CD4-positive, alpha-beta T cell treated with Interleukin-12 subunit alpha and Interleukin-12 subunit beta, for 1 hour (primary cell): ENCODE measurements at places on chromosomes 2 and 18.

DNA sequence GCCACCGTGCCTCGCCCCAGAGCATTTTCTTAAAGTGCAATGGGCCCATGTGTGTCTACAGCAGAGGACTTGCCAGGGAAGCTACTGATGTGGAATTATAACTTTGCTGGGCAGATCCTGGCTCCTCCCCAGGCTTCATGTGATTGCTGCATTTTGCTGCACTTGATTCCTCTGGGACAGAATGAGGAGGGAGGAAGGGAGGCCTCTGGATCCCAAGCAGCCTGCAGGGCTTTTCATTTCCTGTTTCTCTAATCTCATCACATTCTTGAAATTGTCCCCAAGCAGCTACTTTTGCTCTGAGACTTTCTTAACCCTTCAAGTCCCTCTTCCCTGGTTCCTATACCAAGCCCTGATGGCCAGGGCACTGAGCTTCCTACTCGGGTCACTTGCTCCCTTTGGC is 134.4 kb upstream of the SEC11C start:
- DNase-seq: no peak

DNA sequence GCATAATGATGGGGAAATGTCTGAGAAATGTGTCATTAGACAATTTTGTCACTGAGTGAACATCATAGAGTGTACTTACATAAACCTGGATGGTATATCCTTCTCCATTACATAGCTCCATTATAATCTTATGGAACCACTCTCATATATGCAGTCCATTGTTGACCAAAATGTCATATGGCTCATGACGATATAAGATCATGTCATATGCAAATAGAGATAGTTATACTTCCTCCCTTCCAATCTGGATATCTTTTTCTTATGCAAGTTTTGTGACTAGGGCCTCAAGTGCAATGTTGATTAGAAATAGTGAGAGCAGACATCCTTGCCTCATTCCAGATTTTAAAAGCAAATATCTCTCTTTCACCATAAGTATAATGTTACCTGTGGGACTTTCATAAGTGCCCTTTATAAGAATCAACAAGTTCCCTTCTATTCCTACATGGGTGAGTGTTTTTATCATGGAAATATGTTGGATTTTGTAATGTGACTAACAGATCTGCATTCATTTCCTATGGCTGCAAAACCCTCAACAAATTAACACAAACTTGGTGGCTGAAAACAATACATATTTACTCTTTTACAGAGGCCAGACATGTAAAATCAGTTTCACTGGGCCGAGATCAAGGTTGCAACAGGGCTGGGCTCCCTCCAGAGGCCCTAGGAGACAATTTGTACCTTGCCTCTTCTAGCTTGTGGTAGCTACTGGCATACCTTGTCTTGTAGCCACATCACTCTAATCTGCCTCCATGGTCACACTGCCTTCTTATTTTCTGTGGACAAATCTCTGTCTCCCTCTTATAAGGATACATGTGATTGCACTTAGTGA is 21.6 kb upstream of the SULT1C4 start:
- no peak for DNase-seq

DNA sequence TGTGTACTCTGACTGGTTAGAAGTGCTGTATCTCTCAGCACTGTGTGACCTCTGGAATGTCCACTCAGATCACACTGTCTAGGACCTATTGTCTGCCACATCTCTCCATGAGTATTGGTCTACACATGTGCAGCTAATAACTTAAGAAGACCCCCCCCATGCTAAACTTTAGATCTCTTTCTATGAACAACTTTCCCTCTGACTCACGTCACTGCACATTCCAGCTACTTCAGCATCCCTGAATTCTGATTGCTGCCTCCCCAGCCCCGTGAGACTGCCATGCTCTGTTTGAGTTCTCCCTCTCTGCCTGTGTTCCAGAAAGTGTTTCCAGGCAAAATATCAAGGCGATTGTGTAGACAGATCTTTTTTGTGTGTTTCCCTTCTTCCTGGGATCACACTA is 41.8 kb downstream of the RAPGEF4 start:
- no peak for DNase-seq

DNA sequence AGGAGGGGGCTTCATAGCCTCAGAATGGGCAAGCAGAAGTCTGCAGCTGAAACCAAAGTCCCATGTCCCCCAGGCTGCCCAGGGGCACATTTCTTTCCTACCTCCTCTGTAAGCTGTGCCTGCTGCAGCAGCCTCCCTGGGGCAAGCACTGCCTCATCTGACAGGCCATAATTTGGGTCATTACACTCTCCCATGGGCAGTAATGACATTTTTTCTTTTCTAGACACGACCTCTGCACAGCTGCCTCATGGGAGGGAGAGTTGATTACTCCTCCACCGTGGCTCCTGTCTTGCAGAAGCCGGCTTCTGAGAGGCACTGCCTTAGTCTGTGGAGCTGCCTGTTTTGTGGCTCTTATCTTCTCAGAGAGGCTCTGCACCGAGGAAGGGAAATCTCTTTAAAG is 268.9 kb downstream of the TDRD15 start:
- no peak for DNase-seq

- DNase-seq: no peak
Observed at GRCh38 chr18:77763530-77764145, 514.0 kb downstream of the GALR1 start.

DNA sequence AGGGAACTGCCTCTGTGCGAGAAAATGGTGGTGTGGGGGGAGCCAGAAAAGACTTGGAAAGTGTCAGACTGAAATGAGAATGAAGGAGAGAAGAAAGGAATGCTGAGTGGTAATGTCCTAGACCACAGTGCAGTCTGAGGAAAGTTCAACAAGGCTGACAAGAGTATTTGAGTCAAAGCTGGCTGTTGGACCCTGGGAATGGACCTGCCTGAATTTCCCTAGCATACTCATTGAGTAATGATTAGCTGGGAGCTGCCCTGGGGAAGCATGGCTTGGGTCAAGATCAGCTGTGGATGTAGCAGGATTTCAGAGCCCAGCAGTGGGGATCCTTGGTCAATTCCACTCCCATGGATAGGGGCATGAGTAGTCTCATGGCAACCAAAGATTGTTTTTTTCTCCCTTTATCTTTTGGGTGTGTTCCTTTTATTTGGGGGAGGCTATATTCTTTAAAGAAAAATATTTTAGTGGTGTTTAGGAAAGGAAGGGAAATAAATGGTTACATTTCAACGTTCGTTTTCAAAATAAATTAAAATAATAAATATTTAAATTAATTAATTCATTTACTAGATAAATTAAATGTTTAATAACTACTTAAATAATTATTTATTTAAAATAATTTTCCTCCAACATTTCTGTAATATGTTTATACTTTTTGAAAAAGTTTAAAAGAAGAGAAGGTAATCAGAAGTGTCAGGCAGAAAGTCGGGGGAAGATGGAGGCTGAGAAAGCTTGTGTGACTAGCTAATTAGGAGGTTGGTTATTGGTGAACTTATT is 15.9 kb upstream of the LHCGR start:
- DNase-seq: no peak

- no peak for DNase-seq
Observed at GRCh38 chr2:134202371-134202770, 51.5 kb upstream of the MGAT5 start.

DNA sequence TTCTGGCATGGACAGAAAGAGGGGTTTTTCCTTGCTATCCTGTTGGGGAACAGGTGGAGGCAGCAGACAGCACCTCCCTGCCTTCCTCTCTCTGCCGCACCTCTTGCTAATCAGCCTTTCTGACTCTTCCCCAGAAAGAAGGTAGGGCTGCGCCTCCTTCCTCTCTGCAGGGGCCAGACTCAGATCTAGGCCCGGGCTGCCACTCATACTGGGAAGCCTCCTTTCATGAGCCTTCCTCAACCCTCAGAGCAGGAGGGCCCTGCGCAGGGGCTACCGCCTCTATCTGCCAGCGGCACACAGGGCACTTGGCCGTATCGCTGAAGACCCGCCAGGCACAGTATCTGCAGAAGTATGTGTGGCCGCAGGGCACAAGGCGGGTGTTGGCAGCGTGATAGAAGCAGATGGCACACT is 7.1 kb downstream of the NEURL3 start:
- DNase-seq: no peak

- no peak for DNase-seq
Observed at GRCh38 chr2:45793305-45793962, 142.0 kb downstream of the PRKCE start.

- no peak for DNase-seq
Observed at GRCh38 chr18:33022370-33022769, 249.5 kb upstream of the KLHL14 start.

- no peak for DNase-seq
Observed at GRCh38 chr18:72720116-72720515, 147.7 kb downstream of the NETO1 start.

DNA sequence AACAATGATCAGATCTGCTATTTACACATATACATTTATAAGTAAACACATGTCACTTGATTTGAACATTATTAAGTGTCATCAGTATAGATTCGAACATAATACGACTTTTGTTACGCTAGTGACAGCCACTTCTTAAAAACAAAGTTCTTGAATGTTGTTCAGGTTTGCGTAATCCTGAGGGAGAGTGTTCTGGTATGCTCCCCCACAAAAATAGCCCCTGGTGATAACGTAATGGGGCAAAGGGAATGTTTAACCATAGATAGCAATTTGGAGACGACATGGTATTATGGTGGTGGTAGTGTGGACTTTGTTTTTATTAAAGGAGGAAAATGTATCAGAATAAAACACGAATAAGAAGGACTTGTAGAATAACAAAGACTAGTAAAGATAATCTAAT is 90.6 kb downstream of the PLEKHM3 start:
- no peak for DNase-seq

- no peak for DNase-seq
Observed at GRCh38 chr2:156320486-156321098, 11.9 kb downstream of the NR4A2 start.

DNA sequence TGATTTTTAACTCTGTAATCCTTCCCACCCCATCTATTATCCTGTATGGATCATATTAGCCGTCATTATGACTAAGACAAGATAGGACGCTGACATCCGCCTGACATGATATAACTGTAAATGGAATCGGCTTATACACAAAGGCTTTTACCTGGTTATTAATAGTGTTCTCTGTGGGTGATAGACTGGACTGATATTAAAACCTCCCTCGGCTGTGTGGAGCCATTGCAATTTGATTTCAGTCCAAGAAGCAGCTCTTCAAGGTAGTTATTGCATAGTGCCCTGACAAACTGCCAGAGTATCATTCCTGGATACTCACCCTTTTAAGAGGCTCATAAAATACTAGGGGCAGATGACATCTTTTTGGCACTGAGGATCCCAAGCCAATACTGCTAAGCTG is 226.1 kb upstream of the HNRNPA3 start:
- no peak for DNase-seq

GRCh38 chr2:54512183-54512582 is 56.1 kb downstream of the SPTBN1 start:
- no peak for DNase-seq

GRCh38 chr18:24546307-24546706 is 85.9 kb downstream of the HRH4 start:
- DNase-seq: no peak

- DNase-seq: no peak
Observed at GRCh38 chr18:22318745-22319407, 98.8 kb downstream of the CTAGE1 start.

GRCh38 chr2:231890896-231891513 is 35.2 kb downstream of the NPPC start:
- no peak for DNase-seq

- peak; percentile 93 for DNase-seq
Observed at GRCh38 chr2:53970724-53971602, at the start of gene PSME4. PSME4 (minus strand) TSS chr2:53970993; CDS start chr2:53970784, 209 bp downstream.

DNA sequence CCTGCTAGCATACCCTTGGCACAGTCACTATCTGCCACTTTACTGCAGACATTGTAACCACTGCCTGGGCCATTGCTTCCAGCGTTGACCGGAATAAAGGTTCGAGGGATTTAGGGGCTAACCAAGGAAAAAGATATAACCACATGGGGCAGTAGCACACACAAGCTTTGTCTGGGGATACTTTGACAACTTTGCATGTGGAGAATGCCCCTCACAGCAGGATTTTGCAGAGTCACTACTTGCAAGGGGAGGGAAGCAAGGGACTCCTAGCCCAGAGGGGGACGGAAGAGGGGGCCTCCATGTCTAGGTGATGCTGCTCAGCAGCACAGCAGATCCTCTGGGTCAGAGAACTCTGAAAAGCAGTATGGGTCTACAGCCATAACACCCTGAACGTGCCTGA is 138.7 kb downstream of the SPP2 start:
- no peak for DNase-seq

DNA sequence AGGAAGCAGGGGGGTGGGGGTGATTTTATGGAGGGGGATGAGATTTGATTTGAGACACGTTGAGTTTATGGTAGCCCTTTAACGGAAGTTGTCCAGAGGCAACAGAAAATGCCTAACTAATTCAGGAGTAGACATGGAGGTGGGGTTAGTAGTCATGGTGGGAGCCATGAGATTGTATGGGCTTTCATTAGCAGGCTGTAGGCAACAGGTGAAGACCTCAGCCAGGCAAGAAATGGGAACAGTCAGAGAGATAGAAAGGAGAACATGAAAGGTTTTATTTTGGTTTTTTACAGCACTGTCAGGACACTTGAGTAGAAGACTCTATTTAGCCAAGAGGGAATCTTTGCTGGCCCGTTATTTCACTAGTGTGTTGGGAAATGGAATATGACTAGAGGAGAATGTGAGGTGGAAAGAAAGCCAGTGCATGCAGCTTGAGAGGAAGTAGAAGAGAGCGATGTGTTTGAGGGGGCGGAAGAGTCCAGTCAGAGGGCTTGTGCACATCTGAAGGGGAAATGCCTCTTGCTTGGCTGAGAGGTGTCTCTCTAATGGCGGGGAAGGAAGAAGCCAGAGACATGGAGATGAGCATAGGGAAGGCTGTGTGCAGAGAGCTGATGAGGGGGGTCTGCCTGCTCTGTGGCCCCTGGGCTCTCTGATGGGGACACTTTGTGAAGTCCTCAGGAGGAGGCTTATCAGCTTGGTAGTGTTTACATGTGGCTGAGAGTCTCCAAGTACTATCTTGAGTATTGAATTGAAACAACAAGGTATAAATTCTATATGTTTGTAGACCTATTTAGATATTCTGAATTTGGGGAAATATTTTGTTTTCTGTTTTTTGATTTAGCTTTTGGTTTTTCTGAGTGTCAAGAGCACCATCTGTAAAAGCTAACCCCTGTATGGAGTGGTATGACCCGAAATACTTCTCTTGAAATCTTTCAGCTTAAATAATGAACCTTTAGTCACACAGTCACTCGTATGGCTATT is 66.9 kb upstream of the ITM2C start:
- no peak for DNase-seq

GRCh38 chr2:48132271-48132625 is 225.9 kb upstream of the FBXO11 start:
- no peak for DNase-seq

- DNase-seq: no peak
Observed at GRCh38 chr2:190849774-190850173, 30.8 kb upstream of the GLS start.

DNA sequence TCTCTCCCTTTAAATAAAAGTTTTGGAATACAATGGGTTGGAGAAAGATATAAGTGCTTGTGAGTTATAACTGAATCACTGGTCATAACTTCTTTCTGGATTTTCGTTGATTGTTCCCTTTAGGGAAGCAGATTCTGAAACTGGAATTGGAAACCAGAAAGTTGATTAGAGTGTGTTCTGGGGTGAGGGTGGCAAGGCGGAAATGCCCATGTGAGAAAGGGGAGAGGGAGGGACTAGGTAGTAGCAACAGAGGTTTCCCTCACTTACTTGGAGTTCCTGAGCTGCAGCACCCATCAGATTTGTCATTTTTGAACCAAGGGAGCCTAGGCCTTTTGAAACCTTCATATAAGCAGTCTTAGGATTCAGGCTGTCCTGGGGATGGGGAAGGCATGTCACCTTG is 453.4 kb downstream of the KCNJ3 start:
- DNase-seq: no peak

GRCh38 chr18:27699137-27699536 is 477.8 kb downstream of the CDH2 start:
- DNase-seq: no peak

- no peak for DNase-seq
Observed at GRCh38 chr2:8502316-8502715, 179.5 kb upstream of the ID2 start.
